ENCODE measurements at places on chromosomes 12 and 14.

- peak; percentile 30 for DNase-seq
Measured at GRCh38 chr12:117212563-117213190, 22.4 kb upstream of the FBXO21 start.

DNA sequence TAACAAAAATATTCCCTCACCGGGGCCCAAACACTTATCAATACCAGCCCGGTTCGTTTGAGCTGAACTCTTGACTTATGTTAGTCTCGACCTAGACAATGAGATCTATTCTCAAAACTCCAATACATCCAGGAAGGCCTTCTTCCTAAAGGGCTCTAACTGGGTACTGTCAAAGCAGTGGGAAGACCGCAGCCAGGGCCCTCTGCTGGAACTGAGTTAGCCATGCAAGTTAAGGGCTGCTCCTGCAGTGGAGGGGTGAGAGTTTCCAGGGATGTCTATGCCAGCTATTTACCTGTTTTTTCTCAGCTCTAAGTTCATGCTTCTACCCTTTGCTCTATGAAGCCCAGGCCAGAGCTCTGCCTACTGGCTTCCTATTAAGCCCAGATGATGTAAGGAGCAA lies 348.8 kb downstream of the GXYLT1 start:
- no peak for DNase-seq

DNA sequence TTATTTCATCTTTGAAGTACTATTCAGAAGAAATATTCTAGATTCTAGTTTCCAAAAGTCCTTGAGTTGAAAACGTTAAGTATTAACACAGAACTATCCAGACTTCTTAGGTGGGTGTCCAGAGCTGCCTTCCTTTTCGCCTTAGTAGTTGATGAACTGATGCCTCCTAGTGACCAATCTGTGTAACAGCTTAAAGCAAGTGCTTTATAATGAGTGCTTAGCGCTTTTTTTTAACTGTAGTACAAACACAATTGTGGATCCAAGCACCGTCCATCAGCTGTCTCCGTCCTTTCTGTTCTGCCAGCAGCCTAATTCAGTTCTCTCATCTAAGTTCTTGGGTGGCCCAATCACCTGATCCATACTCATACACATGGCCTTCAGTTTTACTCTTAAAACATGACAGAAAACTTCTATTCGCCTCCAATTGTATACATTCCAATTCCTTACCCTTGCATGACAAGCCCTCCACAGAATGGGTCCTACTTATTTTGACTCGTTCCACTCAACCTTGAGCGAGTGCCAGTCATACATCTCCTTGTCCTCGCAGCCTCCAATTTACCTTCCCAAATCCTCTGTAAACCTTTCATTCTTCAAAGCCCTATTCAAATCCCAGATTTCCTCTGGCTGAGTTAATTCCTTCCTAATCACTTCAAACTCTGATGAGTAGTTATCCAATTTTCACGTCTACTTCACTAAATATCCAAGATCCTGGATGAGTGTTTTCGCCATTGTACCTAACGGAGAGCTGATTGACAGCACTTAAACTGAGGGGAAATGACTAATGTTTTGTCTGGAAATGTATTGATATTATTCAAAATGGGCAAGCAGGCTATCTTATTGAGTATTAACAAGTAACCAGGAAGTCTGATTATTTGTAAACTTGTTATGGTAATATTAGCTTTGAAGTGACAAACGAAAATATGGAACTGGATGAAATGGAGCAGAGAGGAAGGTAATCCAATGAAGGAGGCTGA lies 5.8 kb upstream of the PHLDA1 start:
- peak; percentile 72 for DNase-seq

- no peak for DNase-seq
Measured at GRCh38 chr14:63938198-63939005, 85.6 kb downstream of the SYNE2 start.

GRCh38 chr14:34218881-34219280 lies 243.2 kb downstream of the SPTSSA start:
- DNase-seq: no peak

DNA sequence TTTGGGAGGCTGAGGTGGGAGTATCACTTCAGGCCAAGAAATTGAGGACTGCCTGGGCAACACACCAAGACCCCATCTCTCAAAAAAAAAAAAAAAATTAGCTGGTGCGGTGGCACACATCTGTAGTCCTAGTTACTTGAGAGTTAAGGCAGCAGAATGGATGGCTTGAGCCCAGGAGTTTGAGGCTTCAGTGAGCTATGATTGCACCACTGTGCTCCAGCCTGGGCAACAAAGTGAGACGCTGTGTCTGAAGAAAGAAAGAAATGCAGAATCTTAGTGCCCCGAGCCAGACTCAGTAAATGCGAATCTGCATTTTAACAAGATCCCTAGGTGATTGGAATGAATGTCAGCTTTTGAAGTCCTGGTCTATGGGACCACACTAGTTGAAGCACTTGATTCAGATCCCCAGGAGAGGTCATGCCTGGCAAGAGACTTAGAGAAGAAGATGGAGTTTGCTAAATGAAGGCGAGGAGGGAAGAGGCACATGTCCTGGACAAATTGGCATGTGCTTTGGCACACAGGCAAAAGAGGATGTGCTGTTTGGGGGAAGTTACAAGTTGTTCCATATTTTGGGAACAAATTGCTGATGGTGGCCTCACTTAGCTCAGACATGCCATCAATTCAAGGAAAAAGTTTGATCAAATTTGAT lies 56.6 kb downstream of the DRAM1 start:
- DNase-seq: no peak

DNA sequence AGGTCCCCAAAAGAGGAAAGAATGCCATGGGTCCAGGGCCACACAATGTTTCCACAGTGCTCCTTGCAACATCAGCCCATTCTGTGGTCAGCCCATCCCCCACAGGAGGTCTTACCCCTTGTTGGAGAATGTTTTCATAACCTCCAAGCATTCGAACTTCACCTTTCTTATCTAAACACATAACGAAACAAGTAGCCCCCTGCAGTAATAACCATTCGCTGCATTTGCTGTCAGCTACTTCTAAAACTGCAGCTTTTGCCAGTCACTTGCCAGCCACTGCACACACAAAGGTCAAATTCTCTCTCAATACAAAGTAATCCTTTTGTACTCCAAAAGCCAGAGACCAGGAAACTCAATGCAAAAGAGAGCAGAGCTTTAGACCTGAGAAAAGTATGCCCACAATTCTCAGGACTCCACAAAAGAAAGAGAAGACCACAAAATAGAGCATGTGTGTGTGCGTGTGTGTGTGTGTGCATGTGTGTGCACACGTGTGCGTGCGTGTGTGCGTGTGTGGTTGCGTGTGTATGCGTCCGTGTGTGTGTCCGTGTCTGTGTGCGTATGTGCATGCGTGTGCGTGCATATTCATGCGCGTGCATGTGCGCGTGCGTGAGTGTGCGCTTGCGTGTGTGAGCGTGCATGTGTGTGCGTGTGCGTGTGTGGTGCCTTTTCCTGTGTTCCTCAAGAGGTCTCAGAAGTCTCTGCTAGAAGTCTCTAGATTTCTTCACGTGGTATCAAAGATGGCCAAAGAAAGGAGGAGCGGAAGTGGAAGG lies 31.7 kb upstream of the NINJ2 start:
- DNase-seq: no peak

DNA sequence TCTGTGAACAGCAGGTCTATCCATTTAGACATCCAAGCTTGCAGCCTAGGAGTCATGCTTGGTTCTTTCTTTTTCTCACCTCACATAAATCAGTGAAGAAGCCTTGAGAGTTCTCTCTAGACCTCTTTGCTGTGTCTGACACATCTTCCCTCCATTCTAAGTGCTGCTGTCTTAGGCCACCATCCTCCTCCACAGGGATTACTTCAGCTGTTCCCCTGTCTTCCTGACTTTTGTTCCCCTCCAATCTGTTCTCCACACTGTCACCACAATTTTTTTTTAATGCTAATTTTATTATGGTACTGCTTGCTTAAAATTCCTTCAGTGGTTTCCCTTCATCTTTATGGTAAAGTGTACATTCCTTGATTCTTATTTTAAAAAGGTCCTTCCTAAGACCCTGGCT lies 71.8 kb downstream of the DERA start:
- no peak for DNase-seq

GRCh38 chr14:26856876-26857518 lies 259.2 kb upstream of the NOVA1 start:
- DNase-seq: no peak

DNA sequence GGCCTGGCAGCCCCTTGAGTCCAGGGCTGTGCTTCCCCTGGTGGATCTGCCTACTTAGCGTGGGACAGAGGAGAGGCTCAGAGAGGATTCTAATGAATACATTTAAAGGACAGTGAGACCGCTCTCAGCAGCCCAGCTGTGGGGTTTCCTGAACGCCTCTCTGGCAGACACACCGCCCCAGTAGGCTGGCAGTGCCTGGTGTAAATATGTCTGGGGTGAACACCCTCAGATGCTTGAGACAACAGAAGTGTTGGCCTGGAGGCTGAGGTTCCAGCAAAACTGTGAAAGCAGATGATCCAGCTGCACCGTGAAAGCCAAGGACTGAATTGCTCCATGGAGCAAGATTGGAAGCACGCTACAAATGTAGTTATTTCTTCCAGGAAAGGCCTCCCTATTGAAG lies 55.1 kb downstream of the LRRC74A start:
- DNase-seq: no peak

DNA sequence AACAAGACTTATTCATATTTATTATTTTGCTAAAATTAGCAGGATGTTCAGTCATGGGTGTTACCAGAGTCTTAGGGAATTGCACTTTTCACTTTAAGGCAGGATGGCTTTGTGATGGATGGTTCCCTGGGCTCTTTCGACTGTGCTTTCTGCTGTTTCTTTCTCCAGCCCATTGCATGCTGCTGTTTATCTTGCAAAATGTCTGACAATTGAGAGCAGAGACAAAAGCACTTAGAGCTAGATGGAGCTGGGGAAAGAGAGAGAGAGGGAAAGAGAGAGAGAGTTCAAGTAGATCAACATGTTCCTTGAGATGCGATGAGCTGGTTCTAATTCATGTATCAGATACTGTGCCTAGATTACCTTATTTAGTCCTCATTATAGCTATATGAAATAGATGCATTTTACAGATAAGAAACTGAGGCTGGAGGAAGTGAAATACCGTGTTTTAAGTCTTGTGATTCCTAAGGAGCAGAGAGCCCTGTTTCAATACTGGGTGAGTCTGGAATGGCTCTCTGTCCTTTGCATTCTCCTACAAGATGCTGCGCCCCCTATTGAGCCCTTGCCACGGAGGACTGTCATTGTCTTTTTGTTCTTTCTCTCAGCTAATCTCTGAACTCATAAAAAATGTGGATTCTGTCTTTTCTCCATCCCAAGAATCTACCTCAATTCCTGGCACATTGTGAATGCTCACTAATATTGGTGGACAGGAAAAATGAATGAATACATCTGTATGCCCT lies 227.9 kb downstream of the ALG10B start:
- no peak for DNase-seq

- no peak for DNase-seq
Measured at GRCh38 chr14:53144244-53144643, 8.9 kb downstream of the DDHD1 start.

DNA sequence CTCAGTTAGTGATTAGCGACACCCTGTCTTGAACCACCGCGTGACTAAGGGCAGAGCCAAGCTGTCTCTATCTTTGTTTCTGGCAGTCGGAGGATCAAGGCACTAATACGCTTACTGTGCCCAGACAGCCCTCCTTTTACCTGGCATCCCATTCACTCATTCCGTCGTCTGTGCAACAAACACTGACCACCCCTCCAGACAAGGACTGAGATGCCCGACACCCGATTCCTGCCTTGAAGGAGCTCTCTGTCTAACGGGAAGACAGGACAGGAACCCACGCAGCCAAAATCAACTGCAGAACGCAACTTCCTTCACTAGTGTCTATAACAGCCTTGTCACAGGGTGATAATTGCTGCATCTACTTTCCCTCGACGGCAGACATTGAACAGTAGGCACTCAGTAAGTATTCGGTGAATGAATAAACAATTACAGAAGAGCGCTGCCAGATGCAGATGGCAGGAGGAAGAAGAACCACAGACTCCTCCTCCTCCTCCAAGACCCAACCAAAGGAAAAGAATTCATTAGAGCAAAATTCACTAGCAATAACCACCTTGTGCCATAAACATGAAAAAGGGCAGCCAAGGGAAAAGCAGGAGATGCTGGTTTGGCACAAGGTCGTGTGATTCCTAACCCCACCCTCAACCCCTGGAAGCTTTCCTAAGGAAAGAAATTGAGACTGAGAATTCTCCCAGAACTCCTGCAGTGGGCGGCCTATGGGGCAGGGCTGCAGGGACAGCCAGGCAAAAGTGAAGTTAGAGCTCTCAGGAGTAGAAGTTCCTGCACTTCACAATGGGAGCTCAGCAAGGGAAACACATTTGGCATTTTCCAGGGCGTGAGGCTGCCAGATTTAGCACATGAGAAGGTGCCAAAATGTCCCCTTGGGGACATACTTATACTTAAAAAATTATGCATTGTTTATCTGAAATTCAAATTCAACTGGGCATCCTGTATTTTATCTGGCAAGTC lies 186.6 kb upstream of the DIO3 start:
- no peak for DNase-seq

DNA sequence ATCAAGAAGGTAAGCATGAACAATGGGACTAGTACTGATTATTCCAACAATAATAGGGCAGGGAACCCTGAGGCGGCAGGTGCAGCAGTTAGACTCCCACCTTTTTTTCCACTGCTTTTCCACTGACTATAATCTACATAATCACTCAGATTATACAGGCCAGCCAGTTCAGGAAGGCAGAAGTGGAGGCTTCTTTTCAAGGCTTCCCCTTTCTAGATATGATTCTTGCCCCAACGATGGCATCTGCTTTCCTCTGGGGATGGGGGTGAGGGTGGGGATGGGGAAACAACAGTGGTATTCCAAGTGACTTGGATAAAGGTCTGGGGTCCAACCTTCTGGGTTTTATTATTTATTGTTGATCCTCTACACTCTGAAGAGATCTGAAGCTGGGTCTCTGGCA lies 331 bp downstream of the NCKAP1L start:
- no peak for DNase-seq

- DNase-seq: no peak
Measured at GRCh38 chr12:1634590-1635191, 5.7 kb downstream of the WNT5B start.

GRCh38 chr12:93982771-93983315 lies 165.5 kb upstream of the PLXNC1 start:
- no peak for DNase-seq

DNA sequence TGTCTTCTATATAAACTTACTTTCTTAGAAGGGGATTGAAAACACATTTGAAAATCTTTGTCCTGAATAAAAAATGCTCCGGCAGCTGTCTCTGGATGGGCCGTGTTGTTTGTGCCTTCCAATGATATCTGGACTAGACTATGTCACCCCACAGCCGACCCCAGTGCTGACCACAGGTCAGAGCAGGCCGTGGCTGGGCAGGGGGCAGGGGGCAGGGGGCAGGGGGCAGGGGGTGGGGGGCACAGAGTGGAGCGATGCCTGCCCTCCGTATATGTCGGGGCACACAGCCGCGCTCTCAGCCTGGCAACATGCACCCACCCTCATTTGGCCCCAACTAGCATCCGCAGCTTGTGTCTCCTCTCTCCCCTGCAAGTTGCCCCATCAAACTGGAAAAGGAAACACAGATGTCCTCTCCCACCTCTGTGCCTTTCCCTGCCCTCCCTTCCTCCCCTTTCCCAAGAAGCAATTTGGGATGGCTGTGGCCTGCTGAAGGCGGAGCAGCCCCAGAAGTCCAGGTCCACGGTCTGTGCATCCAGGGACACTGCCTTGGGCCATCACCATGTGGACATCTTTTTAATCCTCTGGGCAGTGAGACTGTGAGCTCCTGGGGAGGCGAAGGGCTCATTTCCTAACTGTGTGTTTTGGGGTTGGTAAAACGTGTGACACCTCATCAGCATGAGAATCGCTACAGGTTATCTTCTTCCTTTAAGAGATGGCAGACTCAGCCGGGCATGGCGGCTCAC lies 295.7 kb upstream of the RTL1 start:
- no peak for DNase-seq

- no peak for DNase-seq
Measured at GRCh38 chr14:50744231-50744630, 76.1 kb upstream of the SAV1 start.

GRCh38 chr12:93954166-93955112 lies 193.9 kb upstream of the PLXNC1 start:
- DNase-seq: no peak
